ENCODE measurements at places on chromosomes 4 and X. TPM values are rescaled to one million over a fixed set of nuclear protein-coding genes. Genes with fewer than 3 reads are reported as not detected.

The SHOX gene
- not detected for total RNA-seq

The MEPE gene
- not detected for total RNA-seq

The AFF2 gene
- total RNA-seq = 0.17 TPM

The NDNF gene
- total RNA-seq = 0.29 TPM

The ZNF182 gene
- total RNA-seq = 7.3 TPM

The ZNF280C gene
- total RNA-seq = 7.9 TPM

The ARHGEF6 gene
- 0.17 TPM for total RNA-seq

The ETNPPL gene
- 0.35 TPM for total RNA-seq

The HPRT1 gene
- total RNA-seq = 75.0 TPM

The BEX1 gene
- 12.9 TPM for total RNA-seq

The EGFL6 gene
- total RNA-seq = not detected

The ABCB7 gene
- 16.8 TPM for total RNA-seq

The PCDH10 gene
- total RNA-seq = not detected

The C4orf36 gene
- 1.9 TPM for total RNA-seq

The BEX5 gene
- 4.8 TPM for total RNA-seq

The SSX4 gene
- total RNA-seq = not detected

The EDA2R gene
- not detected for total RNA-seq

The CT45A2 gene
- not detected for total RNA-seq

The ABCG2 gene
- 0.44 TPM for total RNA-seq

The CTAG1A gene
- total RNA-seq = not detected

The RAB9B gene
- 1.5 TPM for total RNA-seq

The UNC5C gene
- total RNA-seq = not detected

The FAM13A gene
- 13.5 TPM for total RNA-seq

The RIBC1 gene
- total RNA-seq = 1.2 TPM

The GAGE12H gene
- not detected for total RNA-seq

The BEND4 gene
- total RNA-seq = not detected

The CSAG1 gene
- total RNA-seq = not detected

The NSG1 gene
- total RNA-seq = not detected

The MAGIX gene
- total RNA-seq = 13.9 TPM

The VAMP7 gene
- total RNA-seq = 40.4 TPM

The ATOH1 gene
- not detected for total RNA-seq

The IGSF1 gene
- not detected for total RNA-seq

The PAGE3 gene
- total RNA-seq = not detected

The TSPAN7 gene
- 0.21 TPM for total RNA-seq

The HHIP gene
- total RNA-seq = 1.6 TPM

The SMIM31 gene
- total RNA-seq = 1.9 TPM

The DEFB131A gene
- total RNA-seq = not detected

The RNF212 gene
- total RNA-seq = not detected

The UGT2A1 gene
- not detected for total RNA-seq

The PDGFRA gene
- total RNA-seq = not detected

The MXRA5 gene
- 1.9 TPM for total RNA-seq

The PAQR3 gene
- total RNA-seq = 14.1 TPM

The MAGEC3 gene
- not detected for total RNA-seq

The CUL4B gene
- 35.2 TPM for total RNA-seq

The IRS4 gene
- total RNA-seq = 0.10 TPM

The DCAF12L1 gene
- not detected for total RNA-seq

The ADH5 gene
- total RNA-seq = 95.7 TPM

The LUZP4 gene
- not detected for total RNA-seq

The SH3D19 gene
- 15.5 TPM for total RNA-seq

All from Calu3 (cell line).